ENCODE measurements at places on chromosomes 5 and 9. TPM values are rescaled to one million over a fixed set of nuclear protein-coding genes. Genes with fewer than 3 reads are reported as not detected.

GRCh38 chr5:150442699-150443080 is 6.8 kb downstream of the RPS14 start:
- no peak for DNase-seq

Gene NR5A1
- total RNA-seq: not detected

DNA sequence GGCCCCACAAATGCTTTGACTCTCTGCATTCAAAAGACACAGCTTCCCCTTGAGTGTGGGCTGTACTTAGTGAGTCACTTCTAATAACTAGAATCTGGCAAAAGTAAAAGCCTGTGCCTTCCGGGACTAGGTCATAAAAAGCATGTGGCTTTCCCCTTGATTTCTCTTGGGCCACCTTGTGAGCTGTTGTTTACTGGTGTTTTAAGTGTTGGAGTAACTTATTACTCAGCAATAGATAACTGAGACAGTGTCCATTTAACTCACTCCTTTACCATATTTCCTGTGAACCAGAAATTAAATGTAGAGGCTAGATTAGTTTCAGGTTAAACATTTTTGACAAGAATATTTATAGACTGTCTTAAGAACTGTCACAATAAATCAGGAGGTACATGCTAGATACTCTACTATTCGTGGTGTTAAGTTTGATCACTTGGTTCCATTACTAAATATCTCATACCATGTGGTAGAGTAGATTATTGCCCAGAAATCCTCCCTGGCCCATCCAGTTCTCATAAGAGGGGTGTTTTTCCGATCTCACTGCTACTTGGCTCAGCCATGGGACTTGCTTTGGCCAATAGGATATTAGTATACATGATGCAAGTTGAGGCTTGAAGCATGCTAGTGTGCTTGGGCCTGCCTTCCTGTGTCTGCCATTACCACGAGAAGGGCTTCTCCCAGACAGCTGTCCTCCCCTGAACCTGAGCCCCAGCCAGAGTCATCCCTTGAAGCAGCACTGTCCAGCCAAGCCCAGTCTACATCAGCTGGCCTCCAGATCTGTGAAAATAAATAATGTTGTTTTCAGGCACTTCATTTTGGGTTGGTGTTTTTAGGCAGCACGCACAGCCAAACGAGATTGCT is 10.4 kb upstream of the CMBL start:
- peak; percentile 22 for DNase-seq

DNA sequence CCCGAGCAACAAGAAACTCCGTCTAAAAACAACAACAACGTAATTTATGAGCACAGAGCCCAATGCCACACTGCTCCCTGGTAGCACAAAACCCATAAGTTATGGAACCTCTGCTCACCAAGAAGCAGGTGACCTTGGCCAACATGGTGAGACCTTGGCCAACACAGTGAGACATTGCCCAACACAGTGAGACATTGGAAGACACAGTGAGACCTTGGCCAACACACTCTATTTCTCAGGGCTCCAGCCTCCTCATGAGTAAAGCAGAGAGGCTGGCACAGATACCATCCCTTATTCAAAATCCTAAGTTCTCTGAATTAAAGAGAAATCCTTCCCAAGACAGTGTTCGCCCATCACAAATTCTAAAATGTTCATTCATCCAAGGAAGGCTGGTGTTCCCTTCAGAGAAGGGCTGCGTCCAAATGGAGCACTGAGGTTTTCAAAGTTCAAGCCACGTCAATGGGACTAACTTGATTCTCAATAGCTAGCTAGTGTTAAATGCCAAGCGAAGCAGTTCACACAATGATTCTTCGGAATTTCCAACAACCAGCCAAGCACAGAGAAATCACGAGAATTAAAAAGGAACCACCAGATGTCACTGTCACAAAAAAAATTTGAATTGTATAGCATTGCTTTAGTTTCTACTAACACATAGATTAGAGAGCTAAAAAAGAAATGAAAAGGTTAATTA is 29.5 kb downstream of the TTC39B start:
- DNase-seq: no peak

Gene LVRN
- total RNA-seq: not detected

Gene IFNA21
- total RNA-seq: not detected

Gene CXCL14
- not detected for total RNA-seq
